ENCODE measurements at places on chromosomes 4 and X.

DNA sequence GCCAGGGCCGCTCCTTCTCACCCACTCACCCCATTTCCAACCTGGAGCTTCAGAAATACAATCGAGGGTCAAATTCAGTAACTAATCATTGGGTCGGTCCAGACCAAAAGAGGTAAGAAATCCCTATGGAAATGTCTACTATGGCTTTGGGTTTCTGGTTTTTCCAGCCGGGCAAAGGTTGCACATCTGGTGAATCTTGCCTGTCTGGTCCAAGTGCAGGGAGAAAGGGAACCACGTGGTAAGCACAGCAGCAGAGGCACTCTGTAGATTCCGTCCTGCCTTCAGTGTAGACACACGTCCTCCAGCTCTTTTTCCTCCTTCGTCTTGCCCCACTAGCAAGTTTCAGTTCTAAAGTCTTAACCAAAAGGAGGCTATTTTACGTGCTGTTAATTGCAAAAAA, 218.0 kb upstream of the JADE1 start:
- no peak for DNase-seq

GRCh38 chrX:45771560-45772340, 571.1 kb upstream of the DIPK2B start:
- peak; percentile 52 for DNase-seq

DNA sequence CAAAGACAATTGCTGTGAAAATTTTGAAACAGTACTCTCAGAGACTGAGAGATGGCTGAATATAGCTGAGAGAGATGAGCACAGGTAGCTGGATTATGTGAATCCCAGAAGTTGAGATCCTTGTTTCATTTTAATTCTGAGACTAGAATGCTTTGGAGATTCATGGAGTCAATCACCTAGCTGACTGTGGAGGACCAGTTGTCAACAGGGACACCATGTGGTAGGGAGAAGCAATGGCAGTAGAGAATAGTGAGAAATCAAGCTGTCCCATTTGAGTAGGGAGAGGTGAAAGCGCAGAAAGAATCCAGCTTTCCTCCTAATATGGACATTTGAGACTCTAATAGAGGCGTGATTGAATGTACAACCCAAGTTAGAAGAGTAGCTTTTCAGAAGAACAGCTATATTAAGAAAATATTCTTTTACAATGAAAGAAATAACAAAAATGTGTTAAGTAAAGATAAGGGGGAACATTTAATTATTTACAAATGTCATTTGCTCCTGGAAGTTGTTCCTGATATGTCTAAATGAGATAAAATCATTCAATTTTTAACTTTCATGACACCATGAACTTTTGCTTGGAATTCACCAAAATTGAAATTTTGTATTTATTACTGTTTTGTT, 30.3 kb upstream of the GLRB start:
- DNase-seq = no peak

GRCh38 chr4:107874024-107874423, 49.3 kb downstream of the SGMS2 start:
- DNase-seq = no peak

GRCh38 chr4:172998527-172999469, 169.8 kb upstream of the GALNT7 start:
- DNase-seq = no peak

DNA sequence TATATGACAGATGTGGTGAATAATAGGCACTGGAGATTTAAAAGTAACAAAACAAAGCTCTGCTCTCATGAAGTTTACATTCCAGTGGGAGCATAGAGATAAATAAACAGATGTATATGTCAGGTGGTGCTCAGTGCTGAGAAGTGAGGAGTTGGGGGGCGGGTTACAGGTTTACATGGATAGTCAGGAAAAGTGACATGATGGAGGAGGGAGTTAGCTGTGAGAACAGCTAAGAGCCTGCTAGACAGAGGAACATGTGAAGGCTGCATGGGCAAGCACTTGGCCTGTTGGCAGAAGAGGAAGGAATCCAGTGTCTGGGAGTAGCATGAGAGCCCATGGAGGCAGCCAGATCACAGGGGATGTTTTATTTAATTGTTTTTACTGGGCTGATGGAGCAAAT, 10.2 kb upstream of the TMEM156 start:
- DNase-seq = no peak

GRCh38 chr4:121139533-121140222, 24.4 kb downstream of the TNIP3 start:
- no peak for DNase-seq

- DNase-seq = no peak
Measured at GRCh38 chr4:24630937-24631336, 46.6 kb upstream of the DHX15 start.

GRCh38 chrX:78886550-78886949, 58.6 kb upstream of the P2RY10 start:
- no peak for DNase-seq

- DNase-seq = no peak
Measured at GRCh38 chr4:184451726-184452125, 22.6 kb downstream of the IRF2 start.

- DNase-seq = no peak
Measured at GRCh38 chr4:185145572-185145971, 2.5 kb downstream of the SLC25A4 start.

DNA sequence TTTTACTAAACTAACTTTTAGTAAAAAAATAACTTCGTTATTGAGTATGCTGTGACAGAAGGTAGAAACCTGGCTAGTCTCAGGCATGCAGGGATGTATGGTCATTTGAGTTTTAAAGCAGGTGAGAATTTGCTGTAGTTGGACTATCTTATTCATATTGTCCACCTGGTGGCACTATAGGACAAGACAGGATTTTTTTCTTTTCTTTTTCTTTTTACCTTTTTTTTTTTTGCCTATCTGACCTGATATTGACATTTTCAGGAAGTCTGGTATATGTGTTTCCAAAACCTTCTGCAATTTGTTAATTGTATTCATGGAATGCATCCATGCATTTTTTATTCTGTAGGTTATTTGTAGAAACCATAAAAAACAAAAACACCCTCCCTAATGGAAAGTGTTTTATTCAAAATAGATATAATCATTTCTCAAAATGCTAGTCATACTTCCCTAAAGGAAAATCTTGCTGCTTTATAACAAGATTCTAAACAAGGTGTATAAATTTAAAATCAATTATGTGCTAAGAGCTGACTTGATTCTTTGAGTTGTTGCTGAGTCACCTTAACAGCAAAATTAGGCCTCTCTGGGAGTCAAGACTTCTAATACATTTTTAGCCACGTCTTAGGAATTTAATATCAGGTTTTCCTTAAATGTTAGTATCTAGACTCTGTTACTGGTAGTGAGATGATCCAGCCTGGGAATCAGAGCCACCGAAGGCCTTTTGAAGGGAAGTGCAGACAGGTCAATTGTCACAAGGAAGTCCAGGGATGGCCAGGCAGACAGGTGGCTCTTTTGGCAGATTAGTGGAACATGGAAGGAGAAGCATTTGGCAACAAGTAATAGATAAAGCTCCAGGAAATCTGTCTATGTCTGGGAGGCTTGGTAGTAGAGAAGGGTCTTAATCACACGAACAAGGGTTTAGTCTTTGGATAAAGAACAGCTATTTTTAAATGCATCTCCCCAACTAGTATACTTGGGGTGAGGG, 201.3 kb upstream of the GNPDA2 start:
- no peak for DNase-seq

DNA sequence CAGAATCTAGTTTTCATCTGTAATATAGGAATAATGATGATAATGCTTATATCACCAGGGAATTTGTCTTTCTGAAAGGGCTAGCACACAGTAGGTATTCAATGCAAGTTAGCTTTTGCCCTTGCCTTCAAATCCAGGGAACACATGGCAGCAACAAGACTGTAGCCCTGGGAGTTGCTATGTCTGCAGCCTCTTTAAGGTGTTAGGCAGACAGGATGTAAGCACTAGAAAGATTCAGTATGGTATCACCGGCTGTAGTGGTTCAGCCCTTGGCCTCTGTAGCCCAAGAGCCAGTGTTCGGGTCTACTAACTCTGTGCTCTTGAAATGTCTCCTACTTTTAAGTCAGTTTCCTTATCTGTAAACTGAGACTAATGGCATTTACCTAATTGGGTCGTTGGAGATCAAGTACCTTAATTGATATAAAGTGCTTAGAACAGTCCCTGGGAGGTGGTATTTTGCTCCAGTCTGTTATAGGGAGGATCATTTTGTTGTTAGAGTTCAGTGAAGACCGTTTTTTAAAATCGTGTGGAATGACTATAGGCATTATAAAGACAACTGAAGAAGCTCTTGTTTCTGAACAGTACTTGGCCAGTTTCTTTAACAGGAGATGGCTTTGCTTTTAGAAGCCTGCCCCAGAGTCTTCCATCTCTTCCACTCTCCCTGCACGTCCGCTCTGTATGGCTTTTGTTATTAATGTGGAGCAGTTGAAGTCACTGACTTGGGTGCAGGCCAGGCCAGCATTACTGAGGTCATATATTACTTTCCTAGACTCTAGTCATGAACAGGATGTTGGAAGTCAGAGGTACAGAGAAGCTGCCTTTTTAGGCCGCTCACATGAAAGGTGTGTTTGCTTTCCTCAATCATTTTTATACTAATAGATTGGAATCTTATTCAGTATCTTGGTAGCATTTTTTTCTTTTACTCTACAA, 44.8 kb downstream of the GAB1 start:
- no peak for DNase-seq
